ENCODE measurements at places on chromosomes 11 and 22.

DNA sequence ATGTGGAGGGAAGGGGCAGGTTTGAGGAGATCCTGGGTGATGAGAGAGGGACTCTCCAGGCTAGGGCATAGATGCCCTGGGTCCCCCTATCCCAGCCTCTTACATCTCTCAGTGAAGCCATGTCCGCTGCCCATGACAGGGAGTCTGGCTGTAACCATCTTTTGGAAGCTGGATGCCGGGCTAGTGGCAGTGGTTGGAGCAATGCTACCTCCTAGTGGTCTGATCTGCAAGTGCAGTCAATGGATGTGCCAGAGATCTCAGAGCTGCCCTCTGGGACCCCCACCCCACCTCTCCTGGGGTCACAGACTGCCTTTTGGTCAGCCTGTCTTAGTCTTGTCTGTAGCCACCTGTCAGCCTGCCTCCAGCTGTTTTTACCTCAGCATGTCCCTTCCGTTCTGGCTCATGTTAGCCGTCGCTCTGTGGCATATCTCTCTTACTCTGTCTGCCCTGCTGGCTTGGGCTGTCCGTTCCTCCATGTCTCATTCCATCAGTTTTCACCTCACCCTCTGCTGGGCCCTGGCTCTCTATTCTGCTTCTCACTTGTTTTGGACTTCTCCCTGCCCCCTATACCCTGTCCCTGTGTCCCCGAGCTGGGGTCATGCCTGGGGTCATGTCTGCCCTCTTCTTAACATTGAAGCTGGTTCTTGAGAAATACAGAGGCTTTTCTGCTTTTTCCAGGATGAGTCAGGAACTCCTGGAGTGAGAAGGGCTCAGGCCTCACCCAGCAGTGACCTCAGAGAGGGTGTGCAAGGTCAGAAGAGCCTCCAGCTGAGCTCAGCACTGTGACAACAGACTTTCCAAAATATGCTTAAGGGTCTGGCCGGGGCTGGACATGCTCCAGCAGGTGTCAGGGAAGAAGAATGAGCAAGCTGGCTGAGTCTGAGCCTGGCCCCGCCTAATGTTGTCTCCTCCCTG, 52.0 kb upstream of the THY1 start:
- peak; percentile 22 for DNase-seq

- no peak for DNase-seq
Observed at GRCh38 chr11:114160894-114161293, 101.4 kb downstream of the ZBTB16 start.

DNA sequence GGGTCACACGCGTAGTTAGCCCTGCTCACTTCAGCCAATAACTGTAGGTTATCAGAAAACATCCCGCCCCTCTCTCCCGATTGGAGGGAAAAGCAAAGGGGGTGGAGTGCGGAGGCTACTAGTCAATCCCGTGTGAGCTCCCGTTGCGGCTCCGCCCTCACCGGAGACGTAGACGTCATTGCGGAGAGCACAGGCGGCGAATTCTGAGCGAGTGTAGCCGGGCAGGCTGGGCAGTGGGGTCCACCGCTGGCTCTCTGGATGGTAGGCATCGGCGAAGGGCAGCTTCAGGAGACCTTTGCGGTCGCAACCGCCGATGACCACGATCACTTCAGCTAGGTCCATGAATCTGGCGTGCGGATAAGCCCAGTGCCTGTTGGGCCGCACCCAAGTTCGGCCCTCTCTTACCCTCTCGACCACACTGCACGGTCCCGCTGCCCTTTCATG, 4.7 kb downstream of the KLHL35 start:
- peak; percentile 41 for DNase-seq

- DNase-seq: no peak
Observed at GRCh38 chr11:70569618-70569890, 171.2 kb downstream of the CTTN start.

DNA sequence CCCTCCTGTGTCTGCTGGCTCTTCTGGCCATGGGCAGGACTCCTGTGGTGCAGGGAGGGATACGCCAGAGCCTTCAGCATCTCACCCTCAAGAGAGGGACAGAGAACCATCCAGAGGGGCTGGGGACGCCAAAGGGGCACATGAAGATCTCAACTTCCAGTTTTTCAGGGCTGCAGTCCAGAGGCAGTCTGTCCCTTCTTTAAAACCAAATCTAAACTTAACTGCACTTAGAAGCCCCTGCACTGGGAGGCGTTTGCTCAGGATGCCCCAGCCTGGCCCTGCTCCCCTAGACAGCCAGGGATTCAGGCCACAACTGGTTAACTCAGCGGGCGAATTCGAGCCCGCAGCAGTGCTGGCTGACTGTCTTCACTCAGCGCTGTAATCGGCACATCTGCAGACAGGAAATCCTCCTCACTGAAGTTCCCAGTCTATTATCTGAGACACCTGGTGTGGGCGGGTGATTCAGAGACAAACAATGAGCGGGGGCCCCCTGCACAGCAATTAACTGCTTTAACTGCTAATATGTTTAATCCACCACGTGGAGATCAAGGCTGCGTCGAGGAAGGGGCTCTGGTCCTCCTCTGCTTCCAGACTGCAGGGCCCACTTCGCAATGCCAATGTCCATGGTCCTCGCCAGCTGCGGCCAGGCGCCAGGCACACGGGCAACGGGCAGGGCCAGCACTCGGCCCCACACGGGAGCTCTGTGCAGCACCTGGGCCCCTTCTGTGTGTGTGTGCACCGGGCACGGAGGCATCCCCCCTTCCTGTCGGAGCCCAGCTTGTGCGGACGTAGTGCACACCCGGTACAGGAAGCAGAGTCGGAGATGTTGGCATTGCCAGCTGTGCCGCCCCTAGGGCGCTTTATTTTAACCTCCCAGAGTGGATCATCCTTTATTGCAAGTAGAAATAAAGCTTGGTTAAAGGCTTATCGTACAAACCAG, 36.9 kb upstream of the GNB1L start:
- DNase-seq: no peak

GRCh38 chr11:111795334-111795985, 29.3 kb upstream of the PPP2R1B start:
- no peak for DNase-seq

- no peak for DNase-seq
Observed at GRCh38 chr11:119178166-119178680, 7.1 kb upstream of the NHERF4 start.

GRCh38 chr11:86063536-86063935, 5.3 kb downstream of the PICALM start:
- no peak for DNase-seq

DNA sequence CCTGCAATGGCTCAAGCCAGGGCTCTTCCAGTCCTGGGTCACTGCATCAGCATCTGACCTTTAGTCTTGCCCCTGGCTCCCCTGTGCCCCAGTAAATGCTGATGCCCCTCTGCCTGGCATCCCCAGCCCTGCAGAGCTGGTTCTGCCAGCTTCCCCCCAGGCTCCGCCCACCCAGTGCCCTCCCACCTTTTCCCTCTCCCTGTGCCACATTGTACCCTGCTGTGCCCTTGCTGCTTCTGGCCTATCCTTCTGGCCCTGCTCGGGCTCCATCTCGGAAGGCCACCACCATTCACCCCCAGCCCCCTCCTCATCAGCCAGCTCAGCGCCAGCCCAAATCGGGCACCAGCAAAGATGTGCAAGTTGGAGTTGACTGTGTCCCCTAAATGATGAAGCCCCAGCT, 7.4 kb downstream of the CAPN5 start:
- no peak for DNase-seq

DNA sequence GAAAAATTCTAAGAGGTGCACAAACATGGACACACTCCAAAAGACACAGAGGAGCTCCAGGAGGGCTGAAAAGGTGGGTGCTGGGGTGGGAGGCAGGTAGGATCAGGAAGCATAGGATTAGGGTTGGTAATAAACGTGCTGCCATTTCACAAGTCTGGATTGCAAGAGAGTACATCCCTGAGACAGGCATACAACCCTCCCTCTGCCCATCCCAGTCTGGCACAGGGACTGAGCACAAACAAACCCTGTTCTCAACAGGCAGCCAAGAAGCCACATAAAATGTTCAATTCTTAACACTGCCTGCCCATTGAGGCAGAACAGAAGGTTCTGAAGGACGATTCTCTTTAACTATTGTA, 18.5 kb downstream of the SLC35F2 start:
- no peak for DNase-seq

- DNase-seq: no peak
Observed at GRCh38 chr11:58919980-58920379, 19.3 kb upstream of the GLYATL1 start.

DNA sequence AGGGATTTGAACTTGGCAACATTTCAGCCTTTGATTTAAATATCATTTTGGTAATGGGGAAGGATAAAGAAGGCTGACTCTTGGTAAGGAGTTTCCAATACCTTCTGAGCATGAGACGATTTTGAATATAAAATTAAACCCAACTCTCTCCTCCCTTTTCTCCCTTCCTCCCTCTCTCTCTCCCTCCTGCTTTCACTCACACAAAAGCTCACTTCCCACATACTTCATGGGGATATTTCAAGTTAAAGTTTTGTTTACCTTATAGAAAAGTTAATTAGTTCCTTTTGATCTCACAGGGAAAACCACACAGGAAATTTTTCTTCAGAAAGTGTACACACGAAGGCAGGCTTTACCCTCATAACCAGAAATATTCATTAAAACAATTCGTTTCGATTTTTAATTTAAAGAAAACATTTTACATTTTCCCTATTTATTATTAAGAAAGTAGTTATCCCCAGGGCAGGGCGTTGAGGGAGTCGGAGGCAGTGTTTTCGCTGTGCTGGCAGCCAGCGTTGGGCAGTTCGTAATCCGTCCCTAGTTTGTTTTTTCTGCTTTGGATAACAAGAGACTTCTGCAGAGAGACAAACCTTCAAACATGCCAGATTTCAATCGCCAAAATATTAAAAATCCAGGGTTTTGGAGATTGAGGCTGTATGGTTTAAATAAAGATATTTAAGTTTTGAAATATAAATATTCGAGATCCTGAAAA, 25.3 kb upstream of the ALX4 start:
- no peak for DNase-seq

DNA sequence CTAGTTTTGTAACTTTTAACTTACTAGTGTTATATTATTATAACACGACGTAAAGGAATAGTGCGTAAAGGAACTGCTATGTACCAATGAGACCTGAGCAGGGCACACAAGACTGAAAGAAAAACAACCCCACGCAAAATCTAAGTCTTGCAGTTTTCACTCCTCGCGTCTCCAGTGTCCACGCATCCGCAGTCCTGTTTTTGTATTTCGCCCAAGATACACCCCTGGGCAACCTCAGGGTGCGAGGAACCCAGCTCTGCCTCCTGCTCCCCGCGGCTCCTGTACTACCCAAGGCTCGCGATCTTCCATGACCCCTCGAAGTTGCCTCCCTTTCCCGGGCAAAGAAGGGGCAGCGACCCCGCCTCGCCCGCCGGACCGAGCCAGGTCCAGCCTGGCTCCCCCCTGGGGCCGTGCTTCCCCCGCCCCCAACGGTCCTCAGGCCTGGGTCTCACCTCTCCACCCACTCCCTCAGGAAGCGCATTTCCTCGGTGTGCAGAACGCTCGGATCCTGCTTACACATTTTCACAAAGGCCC, 393 bp downstream of the ST13 start:
- DNase-seq: no peak

- no peak for DNase-seq
Observed at GRCh38 chr11:57459164-57460021, 935 bp upstream of the RTN4RL2 start.

GRCh38 chr11:14449302-14449714, 50.3 kb downstream of the COPB1 start:
- DNase-seq: no peak
